Activated naive CD8-positive, alpha-beta T cell treated with anti-CD3 and anti-CD28 coated beads, Interleukin-2, amount 50 U/mL, for 24 hours (primary cell): ENCODE measurements at places on chromosomes 4 and X.
A peak's percentile ranks its signal among the peaks of the same experiment; 100 is the strongest.

DNA sequence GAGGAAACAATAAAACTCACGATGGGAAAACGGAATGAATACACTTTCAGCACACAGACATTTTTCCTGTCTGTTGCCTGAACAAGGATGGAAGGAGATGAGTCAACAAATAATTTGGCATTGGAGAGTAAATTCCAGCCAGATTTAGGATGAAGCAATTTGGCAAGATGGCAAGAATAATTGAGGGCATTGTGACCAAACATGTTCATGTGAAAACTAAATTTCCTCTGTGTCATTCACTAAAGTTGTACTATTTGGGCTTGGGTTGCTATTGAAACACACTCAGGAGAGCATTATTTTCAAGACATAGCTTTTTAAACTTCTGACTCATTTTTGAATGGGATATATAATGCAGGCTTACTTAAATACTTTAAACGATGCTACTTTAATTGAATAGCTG, 1614.4 kb downstream of the PCDH19 start:
- no peak for DNase-seq

DNA sequence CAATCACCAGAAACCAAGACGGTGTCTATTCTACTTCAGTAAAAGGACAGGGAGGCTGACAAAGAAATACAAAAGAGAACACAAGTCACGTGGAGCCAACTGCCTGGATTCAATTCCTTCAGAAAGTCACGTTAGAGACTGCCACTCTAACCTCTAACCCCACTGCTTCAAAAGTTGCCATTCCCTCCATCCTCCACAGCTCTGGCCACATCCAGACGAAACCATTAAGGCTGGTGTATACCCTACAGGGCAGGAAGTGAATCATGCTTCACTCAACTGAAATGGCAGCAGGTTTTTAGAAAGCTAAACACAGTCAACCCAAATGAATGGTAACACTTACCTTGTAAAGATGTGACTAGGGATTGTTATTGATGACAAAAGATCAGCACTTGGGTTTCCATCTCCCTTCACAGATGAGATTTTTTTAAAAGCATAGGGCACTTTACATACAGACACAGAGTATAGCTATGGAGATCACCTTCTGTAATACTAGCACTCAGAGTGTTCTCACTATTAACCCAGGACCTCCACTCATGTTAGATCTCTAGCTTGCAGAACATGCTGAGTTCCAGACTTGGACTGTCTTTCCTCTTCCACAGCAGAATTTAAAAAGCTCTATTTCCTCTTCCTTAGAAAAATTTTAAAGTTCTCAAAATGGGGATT, 37.4 kb downstream of the MAML3 start:
- DNase-seq, result peak; percentile 35

DNA sequence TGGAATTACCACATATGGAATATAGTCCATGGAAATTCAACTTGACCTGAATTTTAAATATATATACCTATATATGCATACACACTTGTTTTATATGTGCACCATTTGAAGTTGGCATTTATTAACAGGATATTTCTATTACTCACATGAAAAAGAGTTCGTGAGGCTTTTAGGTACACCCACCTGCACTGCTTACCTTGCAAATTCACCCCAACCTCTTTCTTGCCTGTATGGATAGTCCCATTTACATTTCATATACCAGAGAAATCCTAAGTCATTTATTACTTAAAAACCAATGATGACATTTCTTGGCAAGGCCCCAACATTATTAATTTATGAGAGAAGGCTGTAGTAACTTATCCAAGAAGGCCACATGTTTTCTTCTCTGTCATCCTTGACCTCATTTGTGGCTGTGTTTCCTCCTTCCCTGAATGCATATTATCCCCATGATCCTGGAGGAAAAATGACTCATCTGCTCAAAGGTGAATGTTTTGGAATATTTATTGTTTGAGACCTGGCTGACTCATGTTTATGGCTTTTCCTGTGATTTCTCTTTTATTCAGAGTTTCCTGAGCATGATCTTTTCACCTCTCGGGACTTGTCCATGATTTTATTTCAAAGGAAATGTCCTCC, 62.2 kb upstream of the FAM241A start:
- no peak for DNase-seq

- no peak for DNase-seq
These were observed 9.6 kb downstream of the CA5B start for GRCh38 chrX:15747626-15748173.

DNA sequence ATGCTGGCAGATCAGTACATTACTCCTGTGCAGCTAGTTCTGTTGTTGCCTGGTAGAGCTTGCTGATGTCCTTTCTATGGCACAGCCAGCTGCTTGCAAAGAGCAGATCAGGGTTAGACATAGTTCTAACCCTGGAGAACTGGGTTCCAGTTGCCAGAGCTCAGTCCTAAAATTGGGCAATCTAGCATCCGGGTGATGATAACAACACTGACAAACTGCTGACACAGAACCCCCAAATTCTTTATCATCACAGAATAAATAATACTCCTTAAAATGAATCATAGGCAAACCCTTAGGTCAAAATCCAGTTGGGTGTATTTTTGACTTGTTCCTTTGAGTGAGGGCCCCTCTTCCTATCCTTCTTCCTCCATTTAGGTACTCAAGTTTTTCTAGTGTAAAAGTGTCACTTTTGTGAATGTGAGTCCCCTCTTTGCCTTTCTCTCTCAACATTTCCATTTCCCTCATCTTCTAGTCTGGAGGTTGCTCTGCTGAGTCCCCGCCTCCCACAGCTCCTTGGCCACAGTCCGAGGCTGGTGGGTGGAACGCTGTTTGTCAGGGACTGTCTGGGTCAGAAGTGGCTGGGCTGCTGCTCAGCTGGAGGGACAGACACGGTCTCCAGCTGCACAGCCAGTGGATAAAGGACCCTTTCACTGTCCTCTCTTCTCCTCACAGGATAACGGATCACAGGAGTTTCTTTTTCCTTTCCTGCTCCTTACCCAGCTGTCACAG, 93.6 kb upstream of the RASGEF1B start:
- DNase-seq, result no peak

- no peak for DNase-seq
These were observed 2.7 kb downstream of the BEX3 start for GRCh38 chrX:103378990-103379389.

DNA sequence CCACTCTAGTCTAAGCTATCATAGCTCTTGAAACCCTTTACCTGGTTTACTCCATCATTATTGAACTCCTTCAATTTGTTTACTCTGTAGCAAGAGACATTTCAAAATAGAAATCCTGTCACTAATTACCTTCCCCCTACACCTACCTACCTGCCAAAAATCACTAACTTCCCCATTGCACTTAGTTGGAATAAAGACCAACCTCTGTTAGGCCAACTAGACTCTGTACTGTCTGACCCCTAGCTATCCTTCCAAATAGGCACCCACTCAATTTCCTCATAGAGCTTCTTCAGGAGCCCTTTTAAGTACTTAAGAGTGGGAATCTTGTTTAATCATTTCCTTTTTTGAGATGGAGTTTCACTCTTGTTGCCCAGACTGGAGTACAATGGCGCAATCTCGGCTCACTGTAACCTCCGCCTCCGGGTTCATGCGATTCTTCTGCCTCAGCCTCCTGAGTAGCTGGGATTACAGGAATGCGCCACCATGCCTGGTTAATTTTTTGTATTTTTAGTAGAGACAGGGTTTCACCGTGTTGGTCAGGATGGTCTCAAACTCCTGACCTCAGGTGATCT, 8.9 kb upstream of the CDKL2 start:
- no peak for DNase-seq

DNA sequence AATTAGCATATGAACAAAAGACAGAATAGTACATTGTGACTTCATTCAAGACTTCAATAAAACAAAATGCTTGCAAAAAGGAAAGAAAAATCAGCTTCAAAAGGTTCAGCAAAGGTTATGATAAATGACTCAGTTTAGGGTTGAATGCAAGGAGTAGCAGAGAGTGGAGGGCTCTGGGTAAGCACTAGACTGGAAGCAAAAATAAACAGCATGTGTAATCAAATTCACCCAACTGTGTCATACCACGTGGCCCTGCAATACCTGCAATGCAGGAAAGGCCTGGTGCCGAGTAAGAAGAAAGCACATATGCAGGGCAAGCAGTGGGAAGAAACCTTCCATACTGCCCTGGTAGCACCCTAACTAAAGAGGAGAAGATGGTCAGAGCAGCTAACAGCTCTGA, 88.7 kb downstream of the ATP11C start:
- DNase-seq, result no peak

DNA sequence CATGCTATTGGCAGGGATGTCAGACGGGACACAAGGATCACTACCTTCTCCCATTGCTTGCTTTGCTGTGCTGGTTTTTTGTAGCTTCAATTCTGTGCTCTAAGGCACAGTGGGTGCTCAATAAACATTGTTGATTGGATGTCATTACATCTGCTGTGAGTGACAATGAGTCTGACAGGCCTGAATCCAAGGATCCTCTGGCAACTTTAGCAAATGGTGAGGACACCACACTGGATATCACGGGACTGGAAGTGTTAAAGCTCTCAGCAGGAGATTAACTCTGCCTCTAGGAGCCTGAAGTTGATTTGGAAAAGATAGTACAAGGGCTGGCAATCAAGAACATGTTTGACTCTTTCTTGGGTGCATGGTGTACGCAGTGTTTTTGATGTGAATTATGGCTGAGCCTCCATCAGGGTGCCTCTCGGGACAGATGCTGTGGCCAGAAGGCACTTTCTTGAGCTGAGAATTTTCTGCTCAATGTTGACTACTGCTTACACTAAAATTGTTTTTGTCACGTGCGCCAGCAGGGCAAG, 217.9 kb downstream of the ARAP2 start:
- DNase-seq, result no peak

DNA sequence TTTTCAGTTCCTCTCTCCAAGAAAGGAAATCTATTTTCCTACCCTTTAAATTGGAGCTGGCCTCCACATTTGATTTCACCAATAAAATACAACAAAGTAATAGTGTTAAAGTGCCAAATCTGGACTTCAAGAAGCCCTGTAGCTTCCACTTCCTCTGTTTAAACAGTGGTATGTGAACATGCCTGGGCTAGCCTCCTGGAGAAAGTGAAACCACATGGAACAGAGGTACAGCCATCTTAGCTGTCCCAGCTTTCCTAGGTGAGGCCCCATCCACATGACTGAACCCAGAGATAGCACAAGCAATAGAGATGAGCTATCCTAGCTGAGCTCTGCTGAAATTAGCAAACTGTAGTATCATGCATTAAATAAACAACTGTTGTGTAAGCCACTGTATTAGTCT, 131.8 kb upstream of the VCX start:
- DNase-seq, result no peak

DNA sequence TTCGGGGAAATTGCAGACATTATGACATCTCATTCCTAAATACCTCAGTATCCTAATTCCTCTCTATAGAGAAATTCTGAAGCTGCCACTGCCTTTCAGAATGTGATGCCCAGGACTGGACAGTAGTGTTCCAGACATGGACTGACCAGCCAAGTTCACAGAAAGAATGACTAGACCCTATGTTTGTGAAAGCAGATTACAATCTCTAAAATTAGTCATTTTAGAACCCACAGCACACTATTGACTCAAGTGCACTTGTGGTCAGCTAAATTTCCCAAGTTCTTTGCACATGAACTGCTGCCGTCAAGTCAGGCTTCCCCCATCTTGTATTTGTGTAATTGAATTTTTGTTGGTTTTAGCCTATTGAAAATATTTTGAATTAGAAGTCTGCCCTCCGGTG, 81.0 kb upstream of the ESX1 start:
- DNase-seq, result no peak

- DNase-seq, result no peak
These were observed 1494.5 kb downstream of the TECRL start for GRCh38 chr4:62914758-62915157.

DNA sequence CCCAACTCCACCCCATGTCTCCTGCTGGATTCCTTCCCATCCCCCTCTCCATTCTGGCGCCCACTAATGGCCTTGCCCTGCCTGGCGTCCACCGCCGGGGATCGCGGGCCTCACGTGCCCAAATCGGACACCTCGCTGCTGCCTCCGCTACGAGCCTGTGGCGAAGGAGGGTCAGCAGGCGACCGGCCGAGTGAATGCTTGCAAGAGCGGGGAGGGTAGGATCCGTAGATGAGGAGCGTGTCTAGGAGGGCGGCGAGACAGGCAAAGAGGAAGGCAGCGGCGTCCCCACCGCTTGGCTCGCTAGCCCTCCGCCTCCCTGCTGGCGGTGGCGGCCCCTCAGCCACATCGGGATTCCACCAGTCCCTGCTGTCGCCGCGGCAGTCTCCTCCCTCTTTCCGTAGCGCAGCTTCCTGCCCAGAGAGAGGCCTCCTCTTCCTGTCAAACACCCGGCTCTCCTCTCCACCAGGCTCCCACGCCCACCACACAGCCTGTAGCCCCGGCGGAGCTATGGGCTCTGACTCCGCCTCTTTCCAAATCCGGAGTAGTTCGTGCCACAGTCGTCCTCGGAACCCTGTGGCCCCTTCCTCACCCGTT, at the start of gene SPIN2B:
Gene SPIN2B, minus strand, starts transcription at position 387 of the 594 bp plus-strand sequence.
- peak; percentile 79 for DNase-seq

GRCh38 chr4:54946741-54947140, 178.7 kb downstream of the KDR start:
- no peak for DNase-seq

- DNase-seq, result no peak
These were observed 1139.7 kb downstream of the PCDH18 start for GRCh38 chr4:136392576-136392975.
